ENCODE measurements at places on chromosomes 5 and 9.
A peak's percentile ranks its signal among the peaks of the same experiment; 100 is the strongest.

DNA sequence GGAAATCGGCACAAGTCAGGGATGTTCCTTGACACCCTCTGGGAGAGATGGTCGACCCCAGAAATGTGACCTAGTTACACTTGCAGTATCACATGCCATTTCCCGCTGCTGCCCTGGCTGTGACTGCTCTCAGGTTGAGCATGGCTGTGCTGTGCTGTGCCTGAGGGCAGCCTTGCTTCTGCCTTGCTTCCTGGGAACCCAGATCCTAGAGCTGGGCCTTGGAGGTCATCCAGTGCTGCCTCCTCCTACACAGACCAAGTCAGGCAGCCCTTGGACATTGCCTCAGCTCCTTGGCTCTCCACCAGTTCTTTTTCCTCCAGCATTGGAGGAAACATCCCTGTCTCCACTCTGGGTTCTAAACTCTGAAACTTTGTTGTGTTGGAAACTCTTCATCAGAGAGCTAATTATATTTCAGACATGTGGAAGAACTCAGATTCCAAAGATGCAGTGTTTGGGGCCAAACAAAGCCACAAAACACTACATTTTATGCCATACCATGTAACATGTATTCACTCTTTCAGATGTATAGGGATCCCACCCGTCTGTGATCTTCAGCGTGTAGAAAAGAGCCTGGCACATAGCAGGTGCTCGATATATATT is 6.1 kb downstream of the MAMDC2 start:
- H3K4me3 ChIP-seq: no peak overlapping the region
- H3K27me3 ChIP-seq: peaks cover 71% of the 10 kb centered on the region
- H3K4me1 ChIP-seq: peaks cover 6% of the 10 kb centered on the region
- H3K36me3 ChIP-seq: no peaks in the 10 kb centered on the region
- DNase-seq: no peak
- no peak overlapping the region for H3K27ac ChIP-seq

- no peaks in the 10 kb centered on the region for H3K36me3 ChIP-seq
- peaks cover 9% of the 10 kb centered on the region for H3K27me3 ChIP-seq
- no peak for DNase-seq
- no peak overlapping the region for H3K4me3 ChIP-seq
- H3K4me1 ChIP-seq: no peaks in the 10 kb centered on the region
- no peak overlapping the region for H3K27ac ChIP-seq
These were observed 336.9 kb downstream of the ENC1 start for GRCh38 chr5:74303578-74303977.

DNA sequence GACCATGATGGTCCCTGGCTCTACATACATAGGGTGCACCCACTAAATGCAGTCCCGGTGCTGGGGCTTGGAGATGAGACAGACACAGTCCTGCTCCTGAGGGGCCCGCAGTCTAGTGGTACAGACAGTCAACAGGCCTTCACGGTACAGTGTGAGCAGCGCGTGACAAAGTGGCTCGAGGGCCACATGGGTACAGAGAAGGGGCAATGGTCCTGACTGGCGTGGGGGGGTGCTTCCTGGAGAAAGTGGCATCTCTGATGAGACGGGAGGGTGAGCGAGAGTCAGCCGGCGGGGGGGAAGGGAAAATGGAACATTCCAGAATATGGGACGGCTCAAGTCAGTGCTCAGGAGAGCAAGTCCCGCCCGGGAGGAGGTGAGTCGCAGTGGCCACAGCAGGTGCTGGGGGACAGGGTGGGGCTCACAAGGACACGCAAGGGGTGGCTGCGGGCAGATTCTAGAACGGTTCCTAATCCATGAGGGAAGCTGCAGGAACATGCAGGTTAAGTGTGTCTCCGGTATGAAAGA is 38.0 kb downstream of the WHRN start:
- H3K4me3 ChIP-seq: no peak overlapping the region
- no peaks in the 10 kb centered on the region for H3K4me1 ChIP-seq
- H3K36me3 ChIP-seq: peaks cover 2% of the 10 kb centered on the region

DNA sequence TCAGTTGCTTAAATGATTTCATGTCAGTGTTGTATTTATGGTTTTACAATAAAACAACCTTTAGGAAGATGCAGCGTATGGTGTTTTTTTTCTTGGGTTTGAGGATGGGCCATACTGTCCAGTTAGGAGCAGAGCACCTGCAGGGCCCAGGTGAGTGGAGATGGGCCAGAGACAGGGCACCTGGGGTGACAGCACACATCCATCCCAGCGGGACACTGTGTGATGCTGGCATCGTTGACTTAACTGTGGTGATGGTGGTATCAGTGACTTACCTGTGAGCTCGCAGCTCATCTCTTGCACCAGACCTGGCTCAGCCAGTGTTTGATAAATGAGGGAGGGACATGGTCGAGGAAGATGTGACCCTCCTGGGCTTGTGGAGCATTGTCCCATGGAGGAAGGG is 21.6 kb downstream of the AMBP start:
- DNase-seq: no peak
- H3K36me3 ChIP-seq: peaks cover 3% of the 10 kb centered on the region
- no peaks in the 10 kb centered on the region for H3K4me1 ChIP-seq
- no peak overlapping the region for H3K27ac ChIP-seq

DNA sequence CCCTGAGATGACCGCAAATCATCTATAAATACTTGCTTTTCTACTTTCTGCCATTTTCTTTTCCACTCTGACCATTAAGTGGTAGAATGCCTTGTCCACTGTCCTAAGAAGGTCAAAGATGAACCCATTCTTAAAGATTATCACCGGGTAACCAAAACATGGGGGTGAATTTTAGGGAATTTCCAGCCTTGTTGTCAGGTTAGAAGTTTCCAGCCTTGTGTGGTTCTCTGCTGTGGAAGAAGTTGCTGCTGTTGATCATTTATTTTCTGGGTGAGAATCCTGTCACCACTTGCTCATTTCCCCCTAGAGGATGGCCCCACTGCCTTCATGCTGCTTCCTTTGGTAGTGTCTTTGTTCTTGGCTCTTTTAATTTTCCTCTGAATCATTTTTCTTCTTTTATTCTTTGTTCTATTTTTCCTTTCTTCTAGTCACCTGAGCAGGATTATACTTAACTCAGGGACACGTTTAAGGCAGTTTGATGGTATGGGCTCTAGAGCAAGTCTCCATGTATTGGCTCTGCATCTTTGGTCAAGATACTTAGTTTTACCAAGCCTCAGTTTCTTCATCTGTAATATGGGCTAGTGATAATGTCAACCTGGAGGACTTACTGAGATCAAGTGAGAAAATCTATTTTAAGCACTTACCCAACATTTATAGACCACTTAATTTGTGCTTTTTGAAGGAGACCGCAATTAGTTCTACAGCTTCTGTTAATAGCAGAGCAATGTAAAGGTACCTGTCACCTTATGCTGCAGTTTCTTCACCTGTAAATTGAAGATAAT is 266.2 kb downstream of the ARHGAP26 start:
- H3K4me1 ChIP-seq: peaks cover 9% of the 10 kb centered on the region
- DNase-seq: no peak
- no peaks in the 10 kb centered on the region for H3K27me3 ChIP-seq
- H3K4me3 ChIP-seq: no peak overlapping the region

DNA sequence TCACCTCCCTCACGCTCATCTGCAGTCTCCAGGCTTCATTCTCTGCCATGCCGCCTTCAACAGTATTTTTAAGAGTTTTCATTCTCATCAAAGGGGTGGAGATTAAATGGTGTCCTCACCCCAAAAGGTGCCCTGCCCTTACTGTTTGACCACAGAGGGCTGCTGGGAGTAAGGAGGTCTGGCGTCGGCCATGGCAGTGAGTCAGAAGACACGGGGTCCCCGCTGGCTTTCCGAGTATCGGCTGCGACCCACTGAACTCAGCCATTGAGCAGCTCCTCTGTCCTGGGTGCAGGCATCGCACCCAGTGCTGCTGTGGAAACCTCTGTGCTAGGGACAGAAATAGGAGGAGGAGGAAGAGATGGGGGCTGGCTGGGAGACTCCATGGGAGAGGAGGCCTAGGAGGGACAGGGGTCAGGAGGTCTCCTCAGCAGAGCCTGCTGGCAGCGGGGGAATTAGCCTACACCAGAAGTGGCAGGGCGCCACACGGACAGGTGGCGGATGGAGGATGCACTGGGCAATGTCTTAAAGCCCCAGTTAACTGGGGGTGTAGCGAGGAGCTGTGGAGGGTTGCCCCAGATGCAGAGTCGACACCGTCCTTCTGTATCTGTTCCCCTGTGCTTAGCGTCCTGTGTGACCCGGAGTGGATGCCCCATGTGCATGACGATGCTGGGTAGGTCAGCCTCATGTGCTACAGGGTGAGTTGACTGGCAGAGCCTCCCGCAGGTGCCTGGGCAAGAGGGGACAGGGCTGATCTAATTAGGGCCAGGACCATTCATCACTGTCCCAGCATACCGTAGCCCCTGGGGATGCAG is 15.4 kb upstream of the PLEKHG4B start:
- peaks cover 3% of the 10 kb centered on the region for H3K36me3 ChIP-seq
- H3K4me3 ChIP-seq: no peak overlapping the region
- no peaks in the 10 kb centered on the region for H3K4me1 ChIP-seq
- no peak for DNase-seq
- no peak overlapping the region for H3K27ac ChIP-seq

- H3K27me3 ChIP-seq: peaks cover 16% of the 10 kb centered on the region
- H3K36me3 ChIP-seq: no peaks in the 10 kb centered on the region
- H3K4me1 ChIP-seq: no peaks in the 10 kb centered on the region
- H3K27ac ChIP-seq: no peak overlapping the region
- no peak overlapping the region for H3K4me3 ChIP-seq
These were observed 115.8 kb upstream of the SLIT3 start for GRCh38 chr5:169416583-169417196.

DNA sequence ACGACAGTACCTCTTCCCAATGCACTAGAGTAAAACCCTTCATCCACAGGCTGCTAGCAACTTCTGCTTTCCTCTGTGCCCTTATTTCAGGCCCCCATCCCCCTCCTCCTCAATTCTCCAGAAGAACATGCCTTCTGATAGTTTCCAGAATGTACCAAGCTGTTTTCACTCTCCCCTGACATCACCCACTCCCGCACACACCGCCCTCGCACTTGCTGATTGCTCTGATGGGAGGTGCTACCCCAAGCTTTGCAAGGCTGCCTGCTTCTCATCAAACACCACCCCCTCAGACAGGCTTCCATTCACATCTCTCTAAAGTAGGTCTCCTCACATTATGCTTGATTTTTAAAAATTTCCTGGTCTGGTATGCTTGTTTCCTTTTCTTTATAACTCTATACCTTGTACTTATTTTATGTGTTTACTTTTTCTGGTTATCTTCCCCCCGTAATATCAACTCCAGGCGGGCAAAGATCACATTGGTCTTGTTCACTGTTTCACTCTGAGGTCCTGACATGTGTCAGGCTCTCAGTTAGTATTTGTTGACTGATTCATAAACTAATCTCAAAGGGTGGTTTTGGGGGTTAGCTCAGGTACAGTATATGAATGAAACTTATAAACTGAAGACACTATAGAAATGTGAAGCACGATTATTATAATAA is 91.0 kb upstream of the C9orf72 start:
- H3K27ac ChIP-seq: no peak overlapping the region
- peaks cover 2% of the 10 kb centered on the region for H3K36me3 ChIP-seq
- no peaks in the 10 kb centered on the region for H3K4me1 ChIP-seq
- DNase-seq: no peak

GRCh38 chr5:146533260-146533857 is 17.4 kb upstream of the GPR151 start:
- peak; percentile 58 for DNase-seq
- peaks cover 6% of the 10 kb centered on the region for H3K4me1 ChIP-seq
- peaks cover 4% of the 10 kb centered on the region for H3K27me3 ChIP-seq
- H3K27ac ChIP-seq: no peak overlapping the region
- no peak overlapping the region for H3K4me3 ChIP-seq

GRCh38 chr9:108933231-108933717 is 650 bp downstream of the ELP1 start:
- peak overlapping the region; percentile 98 for H3K27ac ChIP-seq
- H3K4me3 ChIP-seq: peak overlapping the region; percentile 97
- DNase-seq: no peak
- peaks cover 26% of the 10 kb centered on the region for H3K4me1 ChIP-seq

- H3K4me1 ChIP-seq: no peaks in the 10 kb centered on the region
- no peak overlapping the region for H3K27ac ChIP-seq
- DNase-seq: no peak
- no peak overlapping the region for H3K4me3 ChIP-seq
- H3K27me3 ChIP-seq: no peaks in the 10 kb centered on the region
These were observed 217.0 kb downstream of the PCSK5 start for GRCh38 chr9:76107482-76107881.

DNA sequence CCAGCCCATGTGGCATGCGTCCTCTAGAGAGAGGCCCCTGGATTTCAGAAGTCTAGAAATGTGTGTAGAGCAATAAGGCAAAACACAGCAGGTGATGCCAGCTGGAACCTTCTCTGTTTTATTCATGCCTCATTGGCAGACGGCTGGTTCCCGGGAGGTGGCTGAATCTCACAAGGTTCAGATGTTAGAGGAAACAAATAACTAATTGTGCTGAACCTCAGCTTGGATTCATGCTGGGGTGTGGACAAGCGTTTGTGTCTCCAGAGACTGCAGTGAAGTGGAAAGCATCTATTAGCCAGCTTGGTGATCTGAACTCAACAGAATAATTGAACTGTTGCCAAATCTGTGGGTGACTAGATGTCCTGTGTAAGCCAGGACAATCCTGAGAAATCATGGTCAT is 131.1 kb upstream of the NR4A3 start:
- H3K36me3 ChIP-seq: no peaks in the 10 kb centered on the region
- DNase-seq: no peak
- no peaks in the 10 kb centered on the region for H3K27me3 ChIP-seq
- no peak overlapping the region for H3K4me3 ChIP-seq

DNA sequence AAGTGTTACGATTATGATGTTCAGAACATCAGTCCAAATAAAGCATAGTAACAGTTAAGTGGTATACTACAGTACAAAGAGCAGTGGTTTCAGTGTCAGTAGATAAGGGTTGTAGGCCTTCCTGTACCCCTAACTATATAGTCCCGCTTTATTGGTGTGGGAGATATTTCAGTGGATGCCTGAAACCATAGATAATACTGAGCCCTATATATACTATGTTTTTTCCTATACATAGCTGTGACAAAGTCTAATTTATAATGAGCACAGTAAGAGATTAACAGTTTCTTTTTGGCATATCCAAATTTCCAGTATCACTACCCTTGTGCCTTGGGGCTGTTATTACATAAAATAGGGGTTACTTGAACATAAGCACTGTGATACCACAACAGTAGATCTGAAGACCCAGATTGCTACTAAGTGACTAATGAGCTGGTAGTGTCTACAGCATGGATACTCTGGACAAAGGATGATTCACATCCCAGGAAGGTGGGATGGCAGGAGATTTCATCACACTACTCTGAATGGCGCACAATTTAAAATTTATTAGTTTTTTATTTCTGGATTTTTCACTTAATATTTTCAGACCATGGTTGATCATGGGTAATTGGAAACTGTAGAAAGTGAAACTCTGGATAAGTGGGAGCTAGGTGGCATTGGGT is 119.3 kb downstream of the RPS23 start:
- no peak overlapping the region for H3K27ac ChIP-seq
- H3K36me3 ChIP-seq: no peaks in the 10 kb centered on the region
- no peak for DNase-seq
- no peaks in the 10 kb centered on the region for H3K4me1 ChIP-seq
- H3K27me3 ChIP-seq: no peaks in the 10 kb centered on the region

GRCh38 chr5:137128012-137128411 is 371.1 kb downstream of the SPOCK1 start:
- peaks cover 32% of the 10 kb centered on the region for H3K27me3 ChIP-seq
- DNase-seq: no peak
- no peaks in the 10 kb centered on the region for H3K4me1 ChIP-seq
- H3K36me3 ChIP-seq: no peaks in the 10 kb centered on the region
- no peak overlapping the region for H3K4me3 ChIP-seq
- no peak overlapping the region for H3K27ac ChIP-seq

- no peak for DNase-seq
- no peak overlapping the region for H3K4me3 ChIP-seq
- H3K4me1 ChIP-seq: no peaks in the 10 kb centered on the region
- H3K27me3 ChIP-seq: no peaks in the 10 kb centered on the region
- no peaks in the 10 kb centered on the region for H3K36me3 ChIP-seq
- no peak overlapping the region for H3K27ac ChIP-seq
These were observed 382.4 kb downstream of the TMEM167A start for GRCh38 chr5:82694711-82695285.
